ENCODE measurements at places on chromosomes 2 and 18.

DNA sequence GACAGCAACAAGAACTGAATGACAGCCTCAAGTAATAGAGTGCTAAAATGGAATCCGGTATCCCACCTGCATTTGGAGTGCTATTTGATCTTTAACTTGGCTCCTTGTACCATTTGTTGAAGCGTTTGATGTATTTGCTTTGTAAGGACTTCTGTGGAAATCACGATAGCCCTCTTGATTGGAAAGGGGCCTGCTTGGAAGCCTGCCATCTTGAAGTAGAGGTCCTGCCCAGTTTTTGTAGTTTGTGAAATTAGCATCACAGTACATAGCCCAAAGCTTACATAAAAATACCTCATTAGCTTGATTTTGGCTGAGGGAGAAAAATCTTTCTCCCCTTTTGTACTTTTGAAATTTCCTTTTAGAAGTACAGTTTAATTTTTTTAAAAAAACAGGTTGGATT lies 2.7 kb downstream of the CDCA7 start:
- no peak for DNase-seq

- no peak for DNase-seq
Observed at GRCh38 chr2:96144481-96145035, 682 bp downstream of the DUSP2 start.

- DNase-seq: no peak
Observed at GRCh38 chr2:236078297-236079255, 89.6 kb downstream of the GBX2 start.

- no peak for DNase-seq
Observed at GRCh38 chr2:83584672-83585071, 874.4 kb downstream of the SUCLG1 start.

DNA sequence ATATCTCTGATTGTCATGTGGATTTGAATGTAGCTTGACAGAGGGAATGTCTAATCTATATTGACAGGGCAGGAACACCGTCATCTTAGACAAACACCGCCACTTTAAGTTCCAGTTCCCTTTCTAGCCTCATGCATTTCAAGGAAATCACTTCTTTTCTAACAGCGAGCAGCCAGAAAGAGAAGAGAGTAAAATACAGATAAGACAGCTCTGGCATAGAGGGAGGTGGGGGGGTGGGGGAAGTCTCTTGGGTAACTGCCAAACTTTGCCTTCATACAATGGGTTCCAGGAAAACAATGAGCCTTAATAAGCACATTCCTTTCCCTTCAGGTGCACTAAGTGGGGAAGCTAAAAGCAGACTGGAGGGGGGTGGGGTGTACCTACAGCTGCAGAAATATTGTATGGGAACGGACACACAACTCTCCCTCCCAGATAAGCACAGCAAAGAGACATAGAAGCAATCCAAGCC lies 37.2 kb downstream of the CASP10 start:
- DNase-seq: no peak

DNA sequence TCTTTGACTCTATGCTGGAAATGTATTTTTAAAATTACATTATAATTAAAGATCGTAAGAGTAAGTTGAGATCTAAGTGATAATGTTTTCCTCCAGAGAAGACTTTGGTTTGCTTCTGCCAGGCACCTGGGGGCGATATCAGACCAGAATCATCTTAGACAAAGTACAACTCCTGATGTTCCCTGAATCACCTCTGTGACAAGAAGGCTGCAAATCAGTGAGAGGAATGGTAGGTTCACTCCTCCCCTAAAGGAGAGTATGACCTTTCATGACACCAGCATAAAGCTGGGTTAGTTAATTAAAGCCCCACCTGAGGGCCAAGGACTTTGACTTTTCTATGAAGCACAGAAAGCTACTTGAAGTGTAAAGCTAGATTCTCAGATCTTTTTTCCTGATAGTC lies 114.4 kb upstream of the DTNA start:
- no peak for DNase-seq

GRCh38 chr2:48711343-48711742 lies 44.2 kb downstream of the LHCGR start:
- DNase-seq: no peak

GRCh38 chr2:98015671-98016070 lies 19.9 kb upstream of the TMEM131 start:
- DNase-seq: no peak

GRCh38 chr2:30484995-30485394 lies 37.9 kb downstream of the LCLAT1 start:
- no peak for DNase-seq

- DNase-seq: no peak
Observed at GRCh38 chr2:107383691-107384090, 443.0 kb upstream of the RGPD4 start.

DNA sequence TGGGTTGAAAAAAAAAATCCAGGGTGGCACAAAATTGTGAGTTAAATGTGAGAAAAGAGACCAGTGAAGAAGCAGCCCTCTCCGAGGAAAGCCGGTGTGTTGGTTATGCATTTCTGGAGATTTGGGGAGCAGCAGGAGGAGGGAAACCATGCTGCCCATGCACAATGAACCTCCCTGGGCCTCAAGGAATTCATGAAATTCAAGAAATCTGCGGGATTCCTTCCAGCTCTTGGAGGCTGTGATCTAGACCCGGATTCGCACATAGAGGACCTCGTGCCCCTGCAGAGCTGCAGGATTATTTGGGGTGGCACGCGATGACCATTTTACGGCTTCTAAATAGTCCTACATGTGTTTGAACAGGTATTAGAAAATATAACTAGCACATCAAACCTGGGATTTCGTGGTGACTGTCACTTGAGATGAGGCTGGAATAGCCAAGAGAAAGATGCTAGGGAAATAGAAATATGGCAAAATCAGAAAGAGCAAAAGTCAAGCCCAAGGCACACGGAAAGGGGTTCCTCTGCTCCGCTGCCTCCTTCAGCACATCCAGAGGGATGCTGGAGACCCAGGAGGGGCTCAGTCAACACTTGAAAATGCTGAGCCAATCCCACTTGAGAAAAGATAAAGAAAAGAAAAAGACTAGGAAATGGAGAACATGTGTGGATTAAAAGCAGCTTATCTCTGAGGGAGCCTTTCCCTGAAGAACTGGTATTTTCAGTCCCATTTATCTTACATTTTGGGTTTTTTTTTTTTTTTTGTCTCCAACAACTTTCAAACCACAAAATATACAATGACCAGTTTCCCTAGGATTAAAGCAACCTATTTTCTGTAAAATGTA lies 22.0 kb downstream of the KCTD1 start:
- DNase-seq: no peak

- no peak for DNase-seq
Observed at GRCh38 chr18:61225336-61225735, 107.9 kb upstream of the CDH20 start.

- DNase-seq: no peak
Observed at GRCh38 chr2:197075754-197076337, 149.3 kb upstream of the PGAP1 start.

GRCh38 chr2:56812432-56812831 lies 628.6 kb downstream of the CCDC85A start:
- no peak for DNase-seq

GRCh38 chr2:229408962-229409361 lies 137.9 kb upstream of the PID1 start:
- DNase-seq: no peak

GRCh38 chr2:857081-857480 lies 93.6 kb upstream of the SNTG2 start:
- DNase-seq: no peak

Measured in activated T-helper 1 cell treated with anti-CD3 and anti-CD28 coated beads, Interleukin-2, amount 50 U/mL, for 16 hours (primary cell).